Activated CD4-positive, alpha-beta memory T cell treated with anti-CD3 and anti-CD28 coated beads for 36 hours (primary cell): ENCODE measurements at places on chromosomes 2 and 18.

DNA sequence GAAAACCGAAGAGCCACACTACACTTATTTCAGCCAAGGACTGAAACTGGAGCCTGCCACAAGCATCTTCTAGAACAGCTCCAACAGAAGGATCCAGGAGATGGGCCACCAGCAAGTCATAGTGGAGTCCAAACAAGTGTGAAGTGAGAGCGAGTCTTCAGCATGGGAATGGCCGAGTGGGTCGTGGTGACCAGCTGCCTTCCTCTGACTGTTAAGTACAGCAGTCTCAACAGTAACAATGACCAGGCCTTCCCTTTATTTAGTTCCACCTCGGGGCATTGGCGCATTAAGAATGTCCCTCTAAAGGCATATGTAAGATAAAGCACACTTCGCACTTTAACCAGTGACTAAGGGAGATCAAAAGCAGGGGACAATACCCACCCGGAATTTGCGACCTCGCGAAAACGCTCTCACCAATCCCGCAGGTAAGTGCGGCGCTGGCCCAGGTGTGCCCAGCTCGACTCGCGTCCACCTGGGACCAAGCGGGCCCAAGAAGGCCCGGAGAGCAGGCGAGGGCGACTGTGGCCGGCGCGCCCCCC lies 1.1 kb downstream of the L3MBTL4 start:
- no peak for DNase-seq

DNA sequence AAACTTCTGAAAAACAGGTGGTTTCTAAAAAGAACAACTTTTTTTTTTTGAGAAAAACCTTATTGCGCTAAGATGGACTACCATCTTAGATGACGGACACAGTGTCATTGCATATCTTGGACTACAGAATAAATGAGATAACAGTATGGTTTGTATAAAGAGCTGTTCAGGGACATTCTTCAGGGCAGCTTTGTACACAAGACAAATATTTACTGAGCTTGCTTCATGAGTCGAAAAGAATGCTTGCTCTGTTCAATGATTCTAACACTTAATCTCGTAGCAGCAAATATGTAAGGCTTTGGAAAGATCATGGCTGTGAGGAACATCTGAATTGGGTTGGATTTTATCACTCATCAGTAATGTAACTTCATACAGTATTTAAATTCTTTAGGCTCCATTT lies 282.5 kb upstream of the CWC22 start:
- no peak for DNase-seq

DNA sequence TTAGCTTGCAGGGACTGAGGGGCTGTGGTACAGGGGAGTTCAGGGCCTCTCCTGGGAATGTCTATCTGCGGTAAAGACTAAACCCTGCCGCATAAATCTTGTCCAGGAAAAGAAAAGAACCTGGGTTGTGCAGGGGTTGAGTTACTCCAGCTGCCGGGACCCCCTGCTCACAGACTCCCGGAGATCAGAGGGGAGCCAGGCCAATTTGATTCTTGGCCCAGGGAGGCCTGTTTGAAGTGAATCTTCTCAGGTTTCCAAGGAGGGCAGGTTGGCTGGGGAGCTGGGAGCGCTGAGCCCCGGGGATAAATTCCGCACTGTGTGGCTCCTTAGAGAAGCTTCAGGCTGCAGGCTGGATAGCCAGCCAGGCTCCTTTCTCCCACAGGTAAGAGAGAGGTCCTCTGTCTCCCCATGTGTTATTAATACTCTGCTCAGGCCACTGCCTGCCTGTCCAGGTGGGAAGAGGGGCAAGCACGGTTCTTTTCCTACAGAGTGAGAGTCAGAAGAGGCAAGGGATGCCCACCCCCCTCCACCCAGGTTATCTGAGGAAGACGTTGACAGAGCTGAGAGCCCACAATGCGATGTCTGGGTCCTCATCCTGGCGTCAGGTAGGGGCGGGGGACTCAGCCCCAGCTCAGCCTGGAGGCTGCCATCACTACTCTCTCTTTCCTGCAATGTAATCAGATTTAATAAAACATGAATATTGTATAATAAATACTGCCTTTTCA lies 82.7 kb downstream of the LONRF2 start:
- no peak for DNase-seq

DNA sequence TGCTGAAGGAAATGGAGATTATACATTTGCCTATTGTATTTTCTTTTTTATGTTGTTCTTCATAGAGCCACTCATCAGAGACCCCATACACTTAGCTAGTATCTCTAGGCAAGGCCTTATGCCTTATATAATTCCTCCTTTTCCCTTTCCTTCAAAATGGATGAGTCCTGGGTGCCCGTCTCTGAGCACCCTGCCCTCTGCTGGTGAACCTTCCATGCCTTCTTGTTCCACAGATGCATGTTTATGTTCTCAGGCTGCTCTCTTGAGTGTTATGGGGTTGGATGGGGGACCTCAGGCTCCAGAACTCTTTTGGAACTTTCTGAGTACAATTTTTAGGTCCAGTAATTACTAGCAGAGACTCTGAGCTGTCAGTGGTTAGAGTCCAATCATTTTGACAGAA lies 368.6 kb upstream of the SPRED2 start:
- DNase-seq, result no peak

DNA sequence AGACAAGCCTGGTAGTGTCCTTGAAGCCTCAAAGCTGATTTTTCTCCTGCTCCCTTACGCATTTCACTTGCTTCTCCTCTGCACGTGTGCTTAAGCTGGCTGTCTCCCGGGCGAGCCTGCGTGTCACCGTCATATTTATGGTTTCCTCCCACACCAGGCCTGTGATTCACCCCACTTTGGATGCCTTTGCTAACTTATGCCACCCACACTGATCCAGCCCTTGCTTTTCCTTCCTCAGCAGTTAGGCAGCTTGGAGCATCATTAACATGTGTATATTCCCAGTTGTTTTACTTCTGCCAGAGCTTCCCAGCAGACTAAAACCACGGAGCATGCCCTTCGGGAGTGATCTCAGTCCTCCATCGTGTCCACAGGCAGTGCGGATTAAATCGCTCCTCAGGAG lies 2.2 kb downstream of the ST3GAL5 start:
- peak; percentile 80 for DNase-seq

DNA sequence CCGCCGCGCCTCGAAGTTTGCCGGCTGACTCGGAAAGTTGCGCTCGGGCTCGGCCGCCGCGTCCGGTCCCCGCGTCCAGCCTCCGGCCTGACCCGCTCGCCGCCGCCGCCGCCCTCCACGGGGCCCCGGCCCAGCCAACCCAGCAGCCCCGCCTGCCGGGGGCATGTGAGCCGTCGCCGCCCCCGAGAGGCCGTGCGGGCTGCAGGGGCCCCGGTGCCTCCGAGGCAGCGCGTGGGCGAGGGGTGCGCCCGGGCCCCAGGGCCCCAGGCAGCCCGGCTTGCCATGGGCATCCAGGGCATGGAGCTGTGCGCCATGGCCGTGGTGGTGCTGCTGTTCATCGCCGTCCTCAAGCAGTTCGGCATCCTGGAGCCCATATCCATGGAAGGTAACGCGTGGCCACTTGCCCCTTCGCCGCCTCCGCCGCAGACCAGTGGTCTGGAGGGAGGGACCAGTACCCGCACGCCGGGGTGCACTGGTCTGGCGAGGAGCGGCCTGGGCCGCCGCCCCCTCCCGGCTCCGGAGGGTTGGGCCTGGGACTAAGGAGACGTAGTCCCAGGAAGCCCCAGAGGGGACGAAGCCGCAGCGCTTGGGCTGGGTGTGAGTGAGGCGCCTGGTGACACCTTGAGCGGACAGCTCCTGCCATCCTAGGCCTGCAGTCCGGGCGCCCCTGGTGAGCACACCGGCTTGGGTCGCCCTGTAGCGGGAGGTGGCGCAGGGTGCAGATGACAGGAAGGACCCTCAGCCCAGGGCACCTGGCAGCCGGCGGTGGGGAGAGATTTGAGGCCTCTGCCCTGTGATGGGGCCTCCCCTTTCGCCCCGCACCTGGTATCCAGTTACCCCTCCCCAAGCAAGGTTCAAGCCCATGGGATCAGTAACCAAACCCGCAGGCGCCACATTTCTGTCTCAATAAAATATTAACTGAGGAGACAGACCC lies 49.9 kb downstream of the KCNIP3 start:
- DNase-seq, result no peak

GRCh38 chr2:16666449-16666801 lies 791 bp upstream of the CYRIA start:
- peak; percentile 28 for DNase-seq

- no peak for DNase-seq
Observed at GRCh38 chr2:113123726-113124125, 3.7 kb upstream of the IL1RN start.

- DNase-seq, result no peak
Observed at GRCh38 chr2:113183703-113184102, 9.9 kb downstream of the PSD4 start.

- no peak for DNase-seq
Observed at GRCh38 chr2:190181123-190181669, 118.7 kb upstream of the MSTN start.

DNA sequence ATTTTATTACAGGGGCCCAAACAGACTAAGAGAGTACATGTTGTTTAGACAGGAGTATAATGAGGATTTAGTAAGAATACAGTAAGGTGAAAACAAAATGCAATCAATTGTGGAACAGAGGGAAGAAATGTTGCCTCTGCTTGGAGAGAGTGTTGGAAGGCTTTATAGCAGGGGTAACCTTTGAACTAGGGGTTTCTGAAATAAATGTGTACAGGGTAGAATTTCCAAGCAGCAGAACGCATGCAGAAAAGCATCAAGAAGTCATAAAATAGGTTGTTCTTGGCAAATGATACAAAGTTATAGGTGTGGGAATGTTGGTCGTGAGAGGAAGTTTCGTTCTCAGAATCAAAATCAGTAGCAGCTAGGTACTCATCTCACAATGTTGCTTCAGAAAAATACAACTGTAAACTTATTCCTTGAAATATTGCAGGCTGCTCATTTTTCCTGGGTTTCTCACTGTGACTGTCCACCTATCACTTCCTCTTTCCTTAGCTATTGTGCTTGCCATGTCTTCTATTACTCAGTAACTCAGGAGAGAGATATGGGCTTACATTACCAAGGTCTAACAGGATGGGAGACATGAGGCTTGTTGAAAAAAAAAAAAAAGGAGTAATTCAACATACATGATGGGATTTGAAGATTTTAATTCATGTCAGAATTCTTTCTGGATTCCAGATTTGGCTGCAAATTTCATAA lies 17.1 kb upstream of the HNMT start:
- no peak for DNase-seq

GRCh38 chr2:226387499-226387942 lies 412.1 kb downstream of the IRS1 start:
- DNase-seq, result no peak

GRCh38 chr2:85188852-85189251 lies 55.7 kb downstream of the TCF7L1 start:
- no peak for DNase-seq

- peak; percentile 92 for DNase-seq
Observed at GRCh38 chr2:223941579-223942277, 3.4 kb downstream of the WDFY1 start.

DNA sequence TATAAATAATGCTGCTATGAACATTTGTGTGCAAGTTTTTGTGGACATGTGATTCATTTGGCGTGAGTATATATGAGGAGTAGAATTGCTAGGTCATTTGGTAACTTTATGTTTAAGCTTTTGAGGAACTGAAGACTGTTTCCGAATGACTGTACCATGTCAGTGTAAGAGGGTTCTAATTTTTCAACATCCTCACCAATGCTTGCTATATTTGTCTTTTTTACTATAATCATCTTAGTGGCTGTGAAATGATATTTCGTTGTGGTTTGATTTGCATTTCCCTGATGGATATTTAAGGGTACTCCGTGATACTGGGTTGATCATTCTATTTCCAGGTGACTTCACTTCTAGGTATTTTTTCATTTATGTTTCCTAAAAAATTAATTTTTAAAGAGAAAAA lies 241.1 kb downstream of the BCL2 start:
- DNase-seq, result no peak

DNA sequence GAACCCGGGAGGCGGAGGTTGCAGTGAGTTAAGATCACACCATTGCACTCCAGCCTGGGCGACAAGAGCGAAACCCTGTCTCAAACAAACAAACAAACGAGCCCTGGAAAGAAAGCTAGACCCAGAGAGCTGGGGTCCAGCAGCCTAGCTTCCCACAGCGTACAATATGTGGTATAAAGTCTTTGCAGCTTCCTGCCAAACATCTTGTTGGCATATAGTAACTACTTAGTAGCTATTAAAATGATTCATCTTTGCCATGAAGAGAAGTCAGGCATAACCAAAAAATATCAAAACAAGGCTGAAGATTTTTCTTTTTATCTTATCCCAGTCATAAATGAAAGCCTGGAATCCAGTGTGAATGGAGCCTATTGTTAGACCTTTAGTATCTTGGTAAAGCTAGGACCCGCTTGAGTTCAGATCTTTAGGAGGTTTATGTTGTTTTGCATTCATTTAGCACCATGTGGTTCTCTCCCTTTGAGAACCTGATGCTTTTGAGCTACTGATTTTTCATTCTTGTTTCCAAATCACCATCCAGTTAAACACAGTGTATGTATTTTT lies 139.7 kb upstream of the NOSTRIN start:
- DNase-seq, result no peak

DNA sequence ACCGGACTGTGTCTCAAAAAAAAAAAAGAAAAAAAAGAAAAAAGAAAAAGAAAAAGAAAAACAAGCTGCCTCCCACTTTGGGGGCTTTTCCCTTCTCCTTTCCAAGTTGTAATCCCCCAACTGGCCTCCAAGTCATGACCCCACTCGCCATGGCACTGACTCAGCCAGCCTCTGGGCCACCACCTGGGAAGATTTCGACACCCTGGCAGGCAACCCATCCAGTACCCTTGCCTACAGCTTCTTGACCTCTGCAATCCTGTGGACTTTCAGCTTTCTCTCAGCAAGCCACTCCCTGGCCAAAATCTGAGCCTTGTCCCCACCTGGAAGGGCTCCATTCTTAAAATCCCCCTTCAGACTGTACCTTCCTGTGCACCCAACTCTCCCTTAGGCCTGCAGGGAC lies 22.3 kb upstream of the FOSL2 start:
- DNase-seq, result no peak

GRCh38 chr2:132468821-132469675 lies 52.4 kb downstream of the GPR39 start:
- no peak for DNase-seq

DNA sequence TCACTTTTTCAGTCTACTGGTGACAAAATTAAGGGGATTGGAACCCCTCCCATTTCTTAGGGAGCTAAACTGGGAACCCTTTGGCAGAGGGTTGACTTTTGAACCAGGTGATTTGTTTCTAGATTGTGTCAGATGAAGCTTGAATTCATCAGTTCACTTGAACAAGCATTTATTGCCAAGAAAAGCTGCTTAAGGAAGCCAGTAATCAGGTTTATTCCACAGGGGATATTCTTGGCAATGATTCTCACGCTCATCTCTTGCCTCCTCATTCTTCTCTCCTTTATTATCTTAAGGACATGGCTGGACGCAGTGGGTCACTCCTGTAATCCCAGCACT lies 101.0 kb downstream of the ALPK2 start:
- DNase-seq, result no peak

GRCh38 chr18:12403601-12404506 lies 3.9 kb upstream of the PRELID3A start:
- no peak for DNase-seq

GRCh38 chr2:201575971-201576370 lies 67.3 kb downstream of the TMEM237 start:
- no peak for DNase-seq

DNA sequence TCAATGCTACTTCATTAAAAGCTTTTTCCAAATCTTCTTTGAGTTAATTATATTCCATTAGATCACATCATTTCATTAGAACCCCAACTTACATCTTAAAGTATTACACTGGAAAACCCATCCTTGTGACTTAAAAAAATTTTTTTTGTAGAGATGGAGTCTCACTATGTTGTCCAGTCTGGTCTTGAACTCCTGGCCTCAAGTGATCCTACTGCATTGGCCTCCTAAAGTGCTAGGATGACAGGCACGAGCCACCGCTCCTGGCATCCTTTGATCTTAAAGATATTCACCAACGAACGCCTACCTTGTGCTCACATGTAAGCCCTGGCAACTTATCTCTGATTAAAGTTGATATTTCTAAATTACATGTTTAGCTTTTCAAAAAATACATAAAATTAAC lies 6.7 kb downstream of the LAPTM4A start:
- no peak for DNase-seq
